ENCODE measurements at places on chromosomes 16 and 17.

DNA sequence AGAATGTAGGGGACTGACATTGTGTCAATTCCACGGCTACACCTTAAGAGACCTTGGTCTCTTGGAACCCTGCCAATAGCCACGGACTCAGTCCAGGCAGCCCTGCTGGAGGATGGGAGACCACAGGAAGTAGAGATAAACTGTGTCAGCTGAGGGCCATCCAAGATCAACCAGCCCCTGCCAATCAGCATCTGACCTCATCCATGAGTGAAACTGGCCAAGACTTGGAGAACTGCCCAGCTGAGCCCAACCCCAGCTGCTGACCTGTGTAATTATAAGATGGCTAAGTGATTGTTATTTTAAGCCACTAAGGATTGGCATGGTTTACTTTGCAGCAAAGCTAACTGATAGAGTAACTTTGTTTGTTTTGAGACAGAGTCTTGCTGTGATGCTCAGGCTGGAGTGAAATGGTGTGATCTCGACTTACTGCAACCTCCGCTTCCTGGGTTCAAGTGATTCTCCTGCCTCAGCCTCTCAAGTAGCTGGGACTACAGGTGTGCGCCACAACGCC, 13.3 kb upstream of the YWHAE start:
- DNase-seq, result no peak

- no peak for DNase-seq
Observed at GRCh38 chr16:4216596-4216995, 25.3 kb downstream of the SRL start.

DNA sequence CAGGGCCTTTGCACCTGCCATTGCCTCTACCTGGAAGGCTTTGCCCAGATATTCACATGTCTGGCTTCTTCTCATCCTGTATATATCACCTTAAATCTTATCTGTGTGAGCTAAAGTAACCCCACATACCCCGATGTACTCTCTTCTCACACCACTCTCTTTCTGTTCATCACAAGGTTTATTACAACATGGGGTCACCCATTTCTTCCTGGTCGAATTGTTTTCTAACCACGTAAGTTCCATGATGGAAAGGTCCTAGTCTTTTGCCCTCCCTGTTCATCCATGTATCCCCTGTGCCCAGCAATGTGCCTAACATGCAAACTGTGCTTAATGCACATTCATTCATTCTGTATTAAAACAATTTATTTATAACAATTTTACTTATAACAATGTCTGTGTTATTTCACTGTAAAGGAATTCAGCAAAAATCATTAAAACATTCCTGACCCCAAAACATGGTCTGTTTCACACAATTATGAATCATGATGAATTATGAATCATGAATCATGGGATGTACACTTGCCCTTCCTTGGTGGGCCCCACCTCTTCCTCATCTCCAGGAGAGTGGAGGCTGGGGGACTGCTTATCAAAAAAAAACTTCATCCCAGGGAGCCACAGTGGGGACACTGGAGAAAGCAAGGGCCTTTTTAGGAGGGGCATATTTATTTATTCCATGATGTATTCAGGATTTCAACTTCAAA, 336.4 kb downstream of the GRIN2A start:
- DNase-seq, result no peak

GRCh38 chr17:38900978-38901656, 24.3 kb upstream of the LASP1NB start:
- no peak for DNase-seq

DNA sequence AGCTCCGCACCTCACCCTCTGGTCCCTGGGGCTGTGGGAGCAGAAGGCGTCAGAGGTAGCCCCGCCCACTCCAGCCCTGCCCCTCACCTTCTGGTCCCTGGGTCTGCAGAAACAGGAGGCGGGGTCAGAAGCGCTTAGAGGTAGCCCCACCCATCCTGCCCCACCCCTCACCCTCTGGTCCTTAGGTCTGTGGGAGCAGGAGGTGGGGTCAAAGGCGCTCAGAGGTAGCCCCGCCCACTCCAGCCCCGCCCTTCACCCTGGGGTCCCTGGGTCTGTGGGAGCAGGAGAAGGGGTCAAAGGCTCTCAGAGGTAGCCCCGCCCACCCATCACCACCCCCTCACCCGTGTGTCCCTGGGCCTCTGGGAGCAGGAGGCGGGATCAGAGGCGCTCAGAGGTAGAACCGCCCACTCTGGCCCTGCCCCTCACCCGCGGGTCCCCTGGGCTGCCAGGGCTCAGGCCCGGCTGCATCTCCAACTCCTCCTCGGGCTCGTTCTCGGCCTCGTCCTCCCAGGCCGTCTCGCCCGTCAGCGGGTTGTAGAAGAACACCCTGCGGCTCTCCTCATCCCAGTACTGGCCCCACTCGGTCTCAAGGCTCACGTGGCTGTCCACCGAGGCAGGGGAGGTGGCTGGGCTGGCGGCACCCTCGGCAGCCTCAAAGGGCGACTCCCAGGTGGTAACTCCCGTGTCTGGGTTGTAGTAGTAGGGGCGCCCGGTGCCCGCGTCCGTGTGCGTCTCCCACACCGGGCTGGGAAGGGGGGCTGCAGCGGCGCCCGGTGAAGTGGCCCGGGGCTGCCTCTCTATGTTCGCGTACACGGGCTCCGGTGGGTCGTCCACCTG, 27.2 kb downstream of the ARHGAP27 start:
- DNase-seq, result no peak

DNA sequence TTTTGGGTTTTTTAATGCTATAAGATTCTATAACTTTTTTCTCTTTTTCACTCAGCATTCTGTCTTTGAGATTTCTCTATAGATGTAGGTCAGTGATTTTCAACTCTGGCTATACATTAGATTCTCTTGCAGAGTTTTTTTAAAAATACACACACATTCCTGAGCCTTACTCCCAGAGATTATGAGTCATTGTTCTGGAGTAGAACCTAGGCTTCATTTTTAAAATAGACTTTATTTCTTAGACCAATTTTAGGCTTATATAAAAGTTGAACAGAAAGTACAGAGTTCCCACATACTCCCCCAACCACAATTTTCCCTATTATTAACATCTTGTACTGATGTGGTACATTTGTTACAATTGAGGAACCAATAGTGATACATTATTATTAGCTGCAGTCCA, 63.3 kb downstream of the CYB561 start:
- no peak for DNase-seq

DNA sequence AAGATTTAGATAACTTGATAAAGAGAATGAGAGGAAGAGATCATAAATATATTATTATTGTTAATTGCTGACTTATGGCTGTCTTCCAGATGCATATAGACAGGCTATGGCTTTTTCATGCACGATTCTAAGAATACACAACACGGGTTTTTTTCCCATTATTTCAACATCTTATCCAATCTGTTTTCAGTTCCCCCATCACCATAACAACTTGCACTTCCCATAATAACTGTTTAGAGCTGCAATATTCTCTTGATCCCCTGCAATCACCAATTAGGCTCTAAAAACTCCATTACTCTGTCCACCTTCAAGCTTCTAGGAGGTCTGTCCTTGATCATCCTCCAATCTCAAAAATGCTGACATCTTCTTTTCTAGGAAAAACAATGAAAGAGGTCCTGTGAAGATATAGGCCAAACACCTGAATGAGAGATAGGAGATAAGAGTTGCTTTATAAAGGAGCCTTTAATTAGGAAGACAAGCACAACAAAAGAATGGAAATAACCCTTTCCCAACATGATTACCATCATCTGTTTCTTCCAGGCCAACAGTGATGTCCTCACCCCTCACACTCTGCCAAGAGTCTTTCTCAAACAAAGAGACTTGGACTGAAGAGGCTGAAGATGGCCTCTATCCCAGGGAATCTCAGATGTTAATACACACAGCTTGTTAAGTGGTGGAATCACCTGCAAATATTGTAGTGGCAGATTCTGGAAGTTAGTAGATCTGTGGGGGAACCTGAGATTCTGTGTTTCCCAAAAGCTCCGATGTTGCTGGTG, 32.2 kb upstream of the CCL2 start:
- no peak for DNase-seq

DNA sequence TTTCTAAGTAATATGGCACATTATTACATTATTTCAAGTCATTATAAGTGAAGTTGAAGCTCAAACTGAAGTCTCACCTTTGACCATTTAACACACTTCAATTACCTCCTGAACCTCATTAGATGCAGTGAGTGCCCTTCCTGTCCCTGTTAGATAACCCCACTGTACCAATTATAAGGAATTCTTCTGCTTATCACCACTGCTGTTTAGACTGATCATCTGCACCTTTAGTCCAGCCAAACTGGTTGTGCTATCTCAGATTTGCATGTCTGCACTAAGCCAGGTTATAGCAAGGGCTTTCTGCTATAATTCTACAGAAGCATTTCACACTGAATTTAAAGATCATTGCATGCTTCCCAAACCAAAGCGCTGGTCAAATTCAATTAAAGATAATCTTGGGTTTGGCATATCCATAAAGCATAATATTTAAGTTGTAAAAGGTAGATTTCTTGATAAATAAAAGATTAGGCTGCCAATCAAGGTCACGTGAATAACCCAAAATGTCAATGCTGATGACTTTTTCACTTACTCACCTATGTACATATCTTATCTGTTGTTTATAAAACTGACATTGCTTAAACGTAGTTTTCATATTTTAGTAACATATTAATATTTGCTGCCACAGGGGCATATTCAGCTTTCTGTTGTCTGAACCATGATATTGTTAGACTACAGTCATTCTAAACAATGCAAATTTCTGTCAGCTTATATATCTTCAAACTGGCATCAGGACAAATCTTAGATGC, 11.9 kb downstream of the ITFG1 start:
- DNase-seq, result no peak

DNA sequence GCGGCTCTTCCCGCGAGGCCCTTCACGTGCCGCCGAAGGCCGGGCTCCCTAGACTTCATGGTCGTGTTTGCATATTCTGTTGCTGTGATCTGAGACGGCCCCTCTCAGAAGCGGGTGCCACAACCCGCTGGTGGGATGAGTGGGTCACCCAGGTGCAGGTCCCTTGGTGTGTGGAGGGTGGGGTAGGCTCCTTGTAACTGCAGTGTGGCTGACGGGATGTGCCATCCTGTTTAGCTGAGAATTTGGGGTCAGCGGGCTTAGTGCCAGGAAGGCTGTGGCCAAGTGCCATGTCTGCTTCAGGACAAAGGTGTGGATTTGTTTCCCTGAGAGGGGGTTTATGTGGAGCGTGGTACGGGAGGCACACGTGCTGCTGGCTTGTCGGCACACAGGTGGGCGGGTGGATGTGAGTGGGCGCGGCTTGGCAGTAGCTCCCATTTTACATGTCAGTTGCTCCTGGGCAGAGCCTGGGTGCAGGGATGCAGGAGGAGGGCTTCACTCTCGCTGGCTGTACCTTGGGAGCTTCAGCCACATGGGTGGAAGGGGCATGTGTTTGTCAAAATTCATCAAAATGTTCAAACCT, 9.2 kb upstream of the WFIKKN1 start:
- DNase-seq, result peak; percentile 66

DNA sequence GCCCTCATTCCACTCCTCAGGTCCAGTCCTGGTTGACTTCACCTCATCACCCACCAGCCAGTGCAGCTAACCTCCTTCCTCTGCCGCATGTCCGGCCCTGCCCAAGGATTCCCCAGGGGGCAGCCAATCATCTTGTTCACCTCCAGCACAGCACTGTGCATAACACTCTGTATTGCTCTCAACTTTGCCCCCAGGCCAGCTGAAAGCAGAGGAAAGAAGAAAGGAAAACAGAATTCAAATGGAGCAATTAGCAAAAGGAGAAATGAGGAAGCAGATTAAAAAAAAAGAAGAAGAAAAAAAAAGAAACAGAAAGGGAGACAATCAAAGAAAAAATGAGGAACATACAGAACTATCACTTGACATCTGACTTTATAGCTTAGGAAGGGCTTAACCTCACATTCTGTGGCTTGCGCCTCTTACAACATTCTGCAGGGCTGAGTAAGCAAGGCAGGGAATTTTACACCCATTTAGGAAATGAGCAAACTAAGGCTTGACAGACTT, 26.1 kb downstream of the GAS7 start:
- no peak for DNase-seq

DNA sequence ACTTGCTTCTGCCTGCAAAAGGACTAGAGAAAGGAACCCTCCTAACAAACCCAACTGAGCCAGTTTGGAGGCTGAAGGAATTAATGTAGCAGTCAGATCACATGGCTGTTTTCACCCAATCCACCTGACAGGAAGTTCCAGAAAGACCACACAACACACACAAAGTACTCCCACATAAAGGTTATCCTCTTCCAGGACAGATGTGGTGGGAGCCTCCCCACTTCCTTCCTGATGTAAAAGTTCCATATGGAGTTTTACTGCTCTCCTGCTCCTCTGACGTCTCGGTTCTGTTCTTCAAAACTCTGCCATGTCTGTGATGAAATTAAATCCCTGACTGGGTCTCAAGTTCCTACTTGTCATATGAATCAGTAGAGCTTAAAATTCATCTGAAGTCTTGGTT, 497.0 kb upstream of the HSBP1 start:
- DNase-seq, result no peak

DNA sequence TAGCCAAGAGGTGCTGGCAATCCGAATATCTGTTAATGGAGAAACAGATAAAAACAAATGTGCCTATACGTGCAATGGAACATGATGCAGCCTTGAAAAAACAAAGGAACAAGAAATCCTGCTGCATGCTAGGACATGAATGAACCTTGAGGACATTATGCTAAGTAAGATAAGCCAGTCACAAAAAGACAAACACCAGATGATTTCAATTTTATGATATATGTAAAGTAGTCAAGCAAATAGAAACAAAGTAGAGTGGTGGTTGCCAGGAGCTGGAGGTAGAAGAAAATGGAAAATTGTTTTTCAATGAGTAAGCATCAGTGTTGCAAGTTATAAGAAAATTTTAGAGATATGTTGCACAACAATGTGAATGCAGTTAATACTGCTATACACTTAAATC, 409.7 kb upstream of the CDH8 start:
- DNase-seq, result no peak

GRCh38 chr17:30964876-30965275, 6.0 kb upstream of the RNF135 start:
- DNase-seq, result no peak

GRCh38 chr16:87291944-87292343, 25.2 kb downstream of the C16orf95 start:
- no peak for DNase-seq

DNA sequence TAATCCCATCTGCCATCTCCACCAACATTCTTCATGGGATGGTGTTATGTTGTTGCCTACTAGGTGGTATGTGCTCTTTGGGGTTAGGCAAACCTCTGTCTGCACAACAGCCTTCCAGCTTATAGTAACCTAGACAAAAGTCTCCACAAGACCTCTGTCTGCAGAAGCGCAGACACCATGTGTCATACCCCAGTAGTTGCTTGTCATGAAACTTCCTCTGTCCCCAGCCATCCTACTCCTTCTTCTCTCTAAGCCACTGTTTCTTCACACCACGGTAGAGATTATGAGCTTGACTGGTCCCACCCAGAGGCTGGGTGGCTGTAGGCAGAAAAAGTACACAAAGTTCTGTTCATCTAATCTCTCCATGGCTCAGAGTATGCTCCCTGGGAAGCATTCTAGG, 100.3 kb downstream of the MAF start:
- DNase-seq, result no peak

DNA sequence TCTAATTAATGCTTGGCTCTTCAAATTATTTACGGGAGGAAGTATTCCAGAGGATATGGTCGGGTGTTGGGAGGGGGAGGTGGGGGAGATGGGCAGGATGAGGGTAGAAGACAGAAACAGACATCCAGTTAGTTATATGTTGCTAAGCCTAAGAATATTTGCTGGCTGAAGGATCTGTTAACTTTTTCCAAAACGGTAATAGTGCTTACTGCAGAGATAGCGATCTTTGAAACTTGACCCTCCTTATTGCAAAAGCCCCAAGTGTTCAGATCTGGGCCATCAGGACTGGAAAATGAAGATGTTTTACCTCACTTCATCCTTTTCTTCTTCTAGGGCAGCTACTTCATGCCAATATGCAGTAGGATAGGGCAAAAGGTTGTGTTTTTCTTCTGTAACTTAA, 27.0 kb upstream of the MMD start:
- no peak for DNase-seq

- no peak for DNase-seq
Observed at GRCh38 chr17:57713140-57713539, 32.0 kb downstream of the CCDC182 start.

Measured in DMS79 (cell line).